AG04450 (cell line): ENCODE measurements at places on chromosomes 5 and 9.

DNA sequence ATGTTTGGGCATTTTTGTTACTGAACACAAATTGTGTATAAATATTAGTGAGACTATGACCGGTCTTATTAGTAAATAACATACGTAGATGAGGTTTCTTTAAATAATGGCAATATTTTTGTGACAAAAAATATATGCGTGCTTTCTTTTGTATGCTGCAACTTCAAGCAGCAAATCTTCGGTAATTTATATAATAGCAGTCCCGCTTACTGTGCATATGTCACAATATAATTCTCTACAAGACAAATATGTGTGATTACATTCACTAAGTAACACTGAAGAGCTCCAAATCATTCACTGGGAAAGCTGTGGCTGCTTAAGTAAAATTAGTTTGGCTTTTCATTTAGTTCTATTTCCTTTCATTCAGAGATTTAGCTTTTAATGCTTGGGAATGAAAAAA lies 376.0 kb downstream of the CYLC2 start:
- no peak for DNase-seq

DNA sequence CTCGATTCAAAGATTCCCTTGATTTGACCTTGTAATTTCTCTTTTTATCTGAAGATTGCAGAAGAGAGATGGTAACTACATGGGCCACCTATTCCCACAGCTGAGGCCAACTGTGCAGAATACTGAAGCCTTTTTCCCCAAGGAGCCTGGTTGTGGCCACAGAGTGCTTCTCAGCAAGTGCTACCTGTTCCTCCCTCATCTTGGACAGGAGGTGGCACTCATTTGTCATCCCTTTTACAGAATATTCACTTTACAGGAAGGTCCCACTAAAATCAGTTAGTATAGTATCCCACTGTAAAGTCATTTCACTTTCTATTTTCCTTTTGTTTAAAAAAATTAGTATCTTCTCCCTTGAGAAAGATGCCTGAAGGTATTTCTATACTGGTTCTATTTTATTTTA lies 346.4 kb downstream of the ARL15 start:
- no peak for DNase-seq

GRCh38 chr9:112241491-112241890 lies 66.4 kb upstream of the SUSD1 start:
- DNase-seq, result no peak

- DNase-seq, result no peak
Measured at GRCh38 chr5:1008451-1009358, at the start of gene NKD2. TSS of gene NKD2 (plus strand) at chr5:1008802. CDS start at chr5:1009058, 256 bp downstream.

DNA sequence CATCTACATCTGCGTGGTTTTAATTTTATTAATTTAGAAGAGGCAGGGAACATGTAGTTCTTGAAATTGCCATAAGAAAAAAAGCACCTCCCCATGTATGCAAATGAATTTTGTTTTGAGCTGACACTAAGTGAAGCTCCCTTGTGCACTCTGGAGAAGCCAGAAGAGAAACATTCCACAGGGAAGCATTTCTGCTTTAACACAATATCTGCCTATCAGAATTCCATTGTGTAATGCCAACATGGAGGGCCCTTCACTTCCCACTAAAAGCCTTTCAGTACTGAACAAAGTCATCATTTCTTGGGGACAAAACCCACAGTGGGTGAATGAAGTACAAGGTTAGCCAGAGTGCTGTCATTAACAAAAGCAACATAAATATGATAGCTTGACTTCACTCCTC lies 59.7 kb downstream of the PRELID2 start:
- no peak for DNase-seq

DNA sequence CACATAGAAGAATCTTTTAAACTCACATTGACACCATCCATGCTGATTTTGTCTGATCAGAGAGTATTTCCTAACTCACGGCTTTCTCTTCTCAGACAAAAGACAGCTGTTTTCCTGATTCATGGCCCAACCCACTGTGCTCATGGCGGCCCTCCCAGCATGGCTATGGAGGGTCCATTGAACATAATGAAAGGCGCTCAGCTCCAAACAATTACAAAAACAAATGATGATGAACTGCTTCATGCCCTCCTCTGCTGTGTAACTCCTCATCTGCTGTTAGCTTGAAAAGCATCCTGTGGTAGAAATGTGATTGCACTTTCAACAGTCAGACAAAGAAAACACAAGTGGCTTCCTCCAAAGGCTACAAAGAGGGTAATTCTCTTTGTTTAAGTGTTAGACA lies 673.8 kb downstream of the PRELID2 start:
- DNase-seq, result no peak

GRCh38 chr5:150836703-150837102 lies 9.6 kb upstream of the IRGM start:
- DNase-seq, result no peak

- no peak for DNase-seq
Measured at GRCh38 chr5:54741711-54742110, 224.2 kb downstream of the SNX18 start.

- no peak for DNase-seq
Measured at GRCh38 chr5:20347334-20347733, 359.3 kb upstream of the CDH18 start.

- peak; percentile 6 for DNase-seq
Measured at GRCh38 chr5:58498340-58498942, 7.2 kb downstream of the GAPT start.

- no peak for DNase-seq
Measured at GRCh38 chr9:125878164-125878631, 131.0 kb downstream of the PBX3 start.

- no peak for DNase-seq
Measured at GRCh38 chr9:35490155-35490909, 421 bp downstream of the RUSC2 start.
